ENCODE measurements at places on chromosomes 7 and 10.

DNA sequence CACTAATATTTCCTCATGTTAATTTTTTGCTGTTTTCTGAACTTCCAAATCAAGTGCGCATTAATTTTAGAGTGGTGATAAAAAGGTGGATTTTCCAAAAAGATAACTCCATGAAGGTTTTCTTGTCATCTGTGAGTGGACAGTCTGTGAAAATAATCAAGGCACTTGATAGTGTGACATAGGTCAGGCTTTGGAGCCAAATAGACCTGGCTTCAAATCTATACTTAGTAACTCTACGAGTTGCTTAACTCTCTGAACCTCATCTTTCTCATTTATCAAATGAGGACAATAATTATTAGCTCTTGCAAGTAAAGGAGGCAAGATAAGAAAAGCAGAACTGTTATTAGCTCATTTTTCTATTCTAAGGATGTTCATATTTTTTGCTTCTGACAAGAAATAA, 24.7 kb upstream of the MET start:
- DNase-seq: no peak

GRCh38 chr7:69935107-69935506, 336.8 kb downstream of the AUTS2 start:
- DNase-seq: no peak

DNA sequence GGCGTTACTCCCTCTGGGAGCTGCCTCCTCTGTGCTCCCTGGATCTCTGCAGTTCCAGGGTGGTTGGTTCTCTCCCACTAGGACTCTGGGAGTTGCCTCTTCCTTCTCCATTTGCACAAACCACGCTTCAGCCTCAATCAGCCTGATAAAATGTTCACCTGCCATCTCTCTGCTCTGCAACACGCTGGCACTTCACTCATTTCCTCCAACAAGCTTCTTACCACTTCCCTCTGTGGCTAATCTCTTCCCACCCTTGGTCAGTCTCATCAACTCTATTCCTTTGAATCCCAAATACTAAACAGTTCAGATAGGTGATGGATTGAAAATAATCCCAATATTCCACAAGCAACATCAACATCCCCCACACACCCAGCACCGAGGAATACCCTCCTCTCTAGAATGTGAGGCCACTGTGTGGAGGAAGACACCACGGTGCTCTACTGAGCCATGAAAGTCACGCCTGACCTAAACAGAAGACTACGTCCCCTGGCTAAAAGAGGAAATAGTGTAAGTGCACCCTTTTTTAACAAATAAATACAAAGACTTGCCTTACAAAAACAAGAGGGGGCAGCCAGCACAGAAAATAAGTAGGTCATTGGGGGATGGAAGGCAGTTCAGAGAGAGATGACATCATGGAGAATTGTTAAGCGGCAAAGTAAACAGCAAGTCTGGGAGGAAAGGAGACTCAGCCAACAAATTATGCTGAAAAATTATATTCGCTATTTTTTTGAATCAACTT, 1.9 kb upstream of the FAM170B start:
- peak; percentile 72 for DNase-seq

DNA sequence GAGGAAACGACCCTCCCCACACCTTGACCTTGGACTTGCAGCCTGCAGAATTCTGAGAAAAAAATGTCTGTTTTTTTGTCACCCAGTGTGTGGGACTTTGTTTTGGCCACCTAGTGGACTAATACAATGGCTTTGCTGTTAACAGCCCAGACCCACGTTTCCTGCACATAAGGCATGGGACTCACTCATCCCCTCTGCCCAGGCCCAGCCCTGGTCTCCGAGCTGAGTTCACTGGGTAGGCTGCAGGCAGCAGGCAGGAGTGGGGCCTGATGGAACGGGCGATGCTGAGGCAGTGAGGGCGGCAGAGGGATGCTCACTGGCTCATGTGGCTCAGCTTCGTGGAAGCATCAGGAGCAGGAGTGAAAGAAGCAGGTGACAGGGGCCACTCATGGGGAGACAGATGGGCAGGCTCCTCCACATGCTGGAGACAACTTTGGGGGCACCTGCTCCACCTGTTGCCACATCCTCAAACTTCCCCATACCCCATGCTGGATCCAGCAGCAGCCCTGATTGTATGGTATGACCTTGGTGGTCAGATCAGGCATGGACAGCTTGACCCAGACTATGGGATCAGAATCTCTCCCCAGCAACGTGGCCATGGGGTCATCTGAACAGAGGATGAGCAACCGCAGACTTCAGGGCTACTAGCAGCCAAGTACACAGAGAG, 65.8 kb upstream of the ANTXRL start:
- no peak for DNase-seq

DNA sequence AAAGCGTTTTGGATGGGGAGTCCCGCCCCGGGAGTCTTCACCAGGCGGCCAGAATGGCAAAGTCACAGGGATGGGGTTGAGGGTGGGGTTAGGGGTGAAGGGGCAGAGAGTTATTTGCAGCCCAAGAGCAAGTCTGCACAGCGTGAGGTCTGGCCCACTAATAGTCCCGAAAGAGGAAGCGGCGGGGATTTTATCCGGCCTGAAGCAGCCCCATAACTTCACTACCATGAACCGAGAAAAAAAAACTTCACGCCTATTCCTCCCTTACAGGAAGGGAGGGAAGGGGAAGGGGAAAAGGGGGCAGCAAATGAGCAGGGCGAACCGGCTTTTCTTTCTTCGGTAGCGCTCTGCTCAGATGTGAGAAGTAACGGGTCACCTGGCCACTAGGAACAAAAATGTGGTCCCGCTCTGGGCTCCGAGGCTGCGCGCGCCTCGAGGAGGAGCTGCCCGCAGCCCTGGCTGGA, 712 bp downstream of the ITPRIP start:
- DNase-seq: no peak

DNA sequence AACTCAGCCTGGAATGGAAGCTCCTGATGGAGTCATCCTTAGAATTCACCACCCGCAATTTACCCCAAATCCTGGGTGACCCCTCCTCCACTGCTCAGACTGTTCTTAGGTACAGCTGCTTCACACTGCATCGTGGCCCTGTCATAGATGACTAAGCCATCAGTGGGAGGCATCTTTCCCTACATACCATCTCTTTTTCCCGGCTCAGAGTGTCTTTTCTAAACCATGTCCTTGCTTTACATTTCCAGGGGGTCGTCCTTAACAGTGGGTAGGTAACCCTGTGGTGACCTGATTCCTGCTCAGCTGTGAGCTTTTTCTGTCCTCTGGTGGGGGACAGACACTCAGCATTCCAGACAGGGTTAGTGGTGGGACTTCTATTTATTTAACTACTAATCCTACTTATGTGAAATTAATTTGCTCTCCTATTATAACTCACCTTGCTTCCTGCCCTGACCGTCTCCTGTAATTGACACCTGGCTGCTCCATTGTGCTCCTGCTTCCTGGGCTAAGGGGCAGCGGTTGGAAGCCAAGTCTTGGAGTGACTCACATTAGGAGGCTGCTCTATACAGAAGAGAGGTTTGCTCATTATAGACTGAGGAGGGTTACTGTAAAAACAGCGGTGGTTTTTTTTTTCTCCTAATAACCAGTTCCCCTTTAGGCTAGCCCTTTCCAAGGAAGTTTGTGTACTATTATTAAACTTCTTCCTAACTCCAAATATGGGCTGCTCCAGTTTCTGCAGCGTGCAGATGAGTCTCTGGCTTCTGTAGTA, 40.6 kb downstream of the PYROXD2 start:
- peak; percentile 69 for DNase-seq

DNA sequence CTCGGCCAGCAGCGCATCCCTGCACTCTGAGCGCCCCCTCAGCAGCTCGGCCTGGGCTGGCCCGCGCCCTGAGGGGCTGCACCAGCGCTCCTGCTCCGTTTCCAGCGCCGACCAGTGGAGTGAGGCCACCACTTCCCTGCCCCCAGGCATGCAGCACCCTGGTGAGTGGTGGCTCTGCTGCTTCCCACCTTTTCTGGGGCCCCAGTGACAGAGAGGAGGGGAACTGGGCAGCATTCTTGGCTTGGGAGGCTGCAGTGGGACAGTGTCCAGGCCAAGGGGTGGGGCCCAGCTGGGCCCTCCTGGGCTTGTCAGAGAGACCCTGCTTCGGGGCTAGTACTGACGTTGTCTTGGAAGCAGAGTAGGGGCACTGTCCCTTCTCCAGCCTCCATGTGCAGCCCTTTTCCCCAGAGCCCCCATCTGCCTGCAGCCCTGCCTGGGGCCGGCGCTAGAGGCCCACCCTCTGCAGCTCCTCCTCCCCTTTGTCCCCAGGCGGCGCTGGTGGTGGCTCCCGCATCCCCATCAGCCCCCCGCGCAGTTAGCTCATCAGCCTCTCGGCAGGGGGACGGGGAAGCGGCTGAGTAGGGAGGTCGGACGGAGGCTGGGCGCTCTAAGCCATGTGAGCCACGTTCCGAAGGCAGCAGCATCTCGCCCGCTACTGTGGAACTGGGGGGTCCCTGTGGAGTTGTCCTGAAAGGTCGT, 29.2 kb downstream of the GBX1 start:
- no peak for DNase-seq

- no peak for DNase-seq
Observed at GRCh38 chr7:37557571-37558209, 109.0 kb upstream of the ELMO1 start.

- DNase-seq: no peak
Observed at GRCh38 chr10:95833042-95833610, 74.6 kb upstream of the CC2D2B start.

DNA sequence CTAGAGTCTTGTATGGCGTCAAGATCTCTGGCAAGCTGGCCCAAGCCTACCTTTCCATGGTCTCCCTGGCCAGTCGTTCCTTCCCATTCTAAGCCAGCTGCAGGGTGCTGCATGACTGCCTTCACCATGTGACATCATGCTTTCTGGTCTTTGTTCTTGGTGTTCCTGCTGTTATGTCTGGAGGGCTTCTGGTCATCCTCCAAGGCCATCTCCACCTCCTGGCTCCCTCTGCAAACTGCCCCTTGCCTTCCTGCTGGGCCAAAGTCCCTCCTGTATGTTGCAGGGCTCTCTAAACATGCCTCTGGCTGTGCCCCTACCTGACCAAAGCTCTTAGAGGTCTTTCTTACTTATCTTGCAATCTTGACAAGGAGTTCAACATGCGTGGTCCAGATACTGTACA, 44.4 kb upstream of the SHH start:
- no peak for DNase-seq

DNA sequence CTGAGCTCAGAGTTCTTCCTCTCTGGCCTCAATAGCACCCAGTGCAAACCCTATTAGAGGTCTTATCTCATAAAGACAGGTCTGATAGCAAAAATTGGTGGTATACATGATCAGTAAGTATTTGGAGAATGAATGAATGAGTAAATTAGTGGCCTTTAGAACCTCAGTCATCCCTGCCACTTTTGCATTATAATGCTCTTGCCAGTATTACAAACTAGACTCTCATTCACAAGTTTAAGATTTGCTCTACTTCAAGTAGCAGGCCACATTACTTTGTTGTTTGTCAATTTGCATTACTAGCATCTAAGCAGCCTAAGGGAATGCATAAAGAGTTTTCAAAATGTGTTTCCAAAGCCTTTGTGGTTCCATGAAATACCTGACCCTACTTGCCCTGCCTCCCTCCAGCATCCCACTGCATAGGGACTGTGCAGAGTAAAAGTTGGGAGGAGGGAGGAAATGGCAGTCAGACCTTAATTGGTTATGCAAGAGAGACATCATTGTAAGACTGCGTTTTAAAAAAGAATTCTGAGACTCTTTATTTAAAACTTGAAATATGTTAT, 21.3 kb downstream of the TSPAN12 start:
- no peak for DNase-seq

DNA sequence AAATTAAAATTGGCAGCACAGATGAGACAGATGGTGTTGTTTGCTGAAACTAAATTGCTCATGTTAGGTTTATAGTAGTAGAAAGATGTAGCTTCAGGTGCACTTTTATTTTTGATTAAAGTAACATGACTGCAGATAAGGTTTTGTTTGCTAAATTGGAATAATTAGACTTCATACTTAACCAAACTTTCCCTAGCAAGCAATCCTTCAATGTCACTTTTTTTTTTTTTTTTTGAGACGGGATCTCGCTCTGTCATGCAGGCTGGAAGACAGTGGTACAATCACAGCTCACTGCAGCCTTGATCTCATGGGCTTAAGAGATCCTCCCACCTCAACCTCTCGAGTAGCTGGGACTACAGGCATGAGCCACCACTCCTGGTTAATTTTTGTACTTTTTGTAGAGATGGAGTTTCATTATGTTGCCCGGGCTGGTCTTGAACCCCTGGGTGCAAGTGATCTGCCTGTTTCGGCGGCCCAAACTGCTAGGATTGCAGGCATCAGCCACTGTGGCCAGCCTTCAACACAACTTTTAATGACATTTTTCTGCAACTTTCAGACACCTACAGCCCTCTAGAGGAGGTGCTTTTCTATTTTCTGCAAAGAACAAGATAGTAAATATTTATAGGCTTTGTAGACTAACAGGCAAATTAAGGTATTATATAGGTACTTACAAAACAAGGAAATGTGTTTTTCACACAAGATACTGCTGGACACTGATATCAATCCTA, 84.8 kb upstream of the CCNY start:
- no peak for DNase-seq

- DNase-seq: no peak
Observed at GRCh38 chr7:101636822-101637623, 7.9 kb upstream of the MYL10 start.

GRCh38 chr7:35037526-35038341, 449 bp upstream of the DPY19L1 start:
- peak; percentile 97 for DNase-seq

- DNase-seq: no peak
Observed at GRCh38 chr7:45028138-45028919, 28.3 kb downstream of the CCM2 start.

DNA sequence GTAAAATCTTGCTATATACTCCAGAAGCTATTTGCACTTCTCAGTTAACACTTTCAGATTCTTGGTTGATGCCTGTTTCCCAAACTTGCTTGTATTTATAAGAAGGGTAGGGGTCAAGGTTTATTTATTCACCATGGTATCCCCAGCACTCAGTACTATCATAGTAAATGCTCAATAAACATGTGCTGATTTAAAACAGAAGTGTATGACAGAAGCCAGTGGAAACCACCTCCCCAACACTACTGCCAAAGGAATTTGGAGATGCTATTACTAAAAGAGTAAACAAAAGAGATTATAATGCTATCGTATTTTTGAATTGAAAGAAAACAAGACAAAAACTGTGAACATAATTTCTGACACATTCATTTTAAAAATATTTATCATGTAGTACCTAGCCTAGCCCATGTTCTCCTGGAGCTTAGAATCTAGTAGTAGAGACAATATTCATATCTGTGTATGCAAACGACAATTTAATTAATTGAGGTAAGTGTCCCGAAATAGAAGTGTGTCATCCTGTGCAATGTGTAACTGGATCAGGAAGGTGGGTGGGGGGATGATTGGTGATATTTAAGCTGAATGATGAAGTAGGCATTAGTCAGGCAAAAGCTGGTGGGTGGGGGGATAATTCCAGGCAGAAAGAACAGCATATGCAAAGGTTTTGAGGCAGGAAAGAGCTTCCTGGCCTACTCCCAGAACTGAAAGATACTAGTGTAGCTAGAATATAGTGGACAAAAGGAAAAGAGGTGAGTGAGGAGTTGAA, 77.5 kb downstream of the HGF start:
- no peak for DNase-seq

GRCh38 chr7:42671627-42672026, 240.2 kb downstream of the C7orf25 start:
- peak; percentile 50 for DNase-seq

GRCh38 chr10:93357680-93358079, 124.5 kb downstream of the MYOF start:
- peak; percentile 45 for DNase-seq

Measured in fibroblast of skin of scalp (primary cell).